ENCODE measurements at places on chromosomes 7 and 10.

DNA sequence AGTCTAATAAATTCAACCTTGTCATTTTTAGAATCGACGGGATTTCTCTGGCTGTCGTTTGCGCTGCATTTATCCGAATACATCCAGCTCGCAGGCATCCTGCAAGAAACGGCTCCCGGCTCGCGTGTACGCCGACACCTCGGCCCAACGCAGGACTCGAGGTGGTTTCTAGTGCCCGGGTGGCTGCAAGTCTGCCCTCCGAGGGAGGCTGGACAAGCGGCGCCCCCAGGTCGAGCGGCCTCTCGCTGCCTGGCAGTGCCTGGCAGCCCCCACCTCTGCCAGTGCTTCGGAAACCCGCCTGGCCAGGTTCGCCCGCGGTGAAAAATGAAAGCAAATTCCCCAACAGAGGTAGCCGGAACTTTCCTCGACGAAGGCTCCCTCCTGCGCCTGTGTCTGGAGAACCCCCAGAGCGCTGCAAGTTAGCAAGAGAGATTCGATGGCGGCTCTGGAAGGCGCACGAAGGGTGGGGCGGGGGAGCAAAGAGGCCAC lies 5.7 kb upstream of the ZNF503 start:
- DNase-seq: no peak

- DNase-seq: no peak
Observed at GRCh38 chr10:121526135-121526790, 72.0 kb downstream of the FGFR2 start.

DNA sequence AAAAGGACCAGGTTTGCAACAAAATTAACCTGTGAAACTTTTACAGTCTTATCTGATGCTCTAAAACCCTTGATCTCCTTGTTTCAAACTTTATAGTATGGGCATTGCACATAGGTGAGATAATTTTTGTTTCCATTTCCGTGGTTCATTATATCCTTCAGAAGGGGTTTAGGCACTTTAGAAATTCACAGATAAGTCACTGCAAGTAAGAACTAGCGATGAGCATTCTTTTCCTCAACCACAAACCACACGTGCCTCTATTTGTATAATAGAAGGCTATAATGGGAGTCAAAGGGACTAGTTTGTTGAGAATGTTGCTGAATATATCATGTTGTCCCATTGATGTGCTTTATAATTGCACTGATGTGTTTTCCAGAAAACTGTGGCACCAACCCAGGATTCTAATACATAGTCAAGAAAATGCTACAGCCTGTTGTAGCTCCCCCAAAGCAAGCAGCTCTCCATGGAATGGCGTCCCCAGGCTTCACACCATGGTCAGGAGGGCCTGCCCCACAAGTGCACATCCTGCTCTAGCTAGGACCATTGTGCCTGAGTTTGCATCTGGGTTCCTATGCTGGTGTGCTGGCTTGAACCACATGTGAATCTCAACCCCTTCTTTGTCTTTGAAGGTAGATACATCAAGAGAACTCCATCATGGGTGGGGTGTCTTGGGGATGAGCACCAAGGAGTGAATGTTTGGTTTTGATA lies 14.0 kb upstream of the ATXN7L1 start:
- DNase-seq: peak; percentile 53

GRCh38 chr10:49381111-49381900 lies 14.6 kb downstream of the DRGX start:
- DNase-seq: no peak
